ENCODE measurements at places on chromosomes 5 and 9. TPM values are rescaled to one million over a fixed set of nuclear protein-coding genes. Genes with fewer than 3 reads are reported as not detected.

The LCN9 gene
- total RNA-seq = 0.30 TPM

DNA sequence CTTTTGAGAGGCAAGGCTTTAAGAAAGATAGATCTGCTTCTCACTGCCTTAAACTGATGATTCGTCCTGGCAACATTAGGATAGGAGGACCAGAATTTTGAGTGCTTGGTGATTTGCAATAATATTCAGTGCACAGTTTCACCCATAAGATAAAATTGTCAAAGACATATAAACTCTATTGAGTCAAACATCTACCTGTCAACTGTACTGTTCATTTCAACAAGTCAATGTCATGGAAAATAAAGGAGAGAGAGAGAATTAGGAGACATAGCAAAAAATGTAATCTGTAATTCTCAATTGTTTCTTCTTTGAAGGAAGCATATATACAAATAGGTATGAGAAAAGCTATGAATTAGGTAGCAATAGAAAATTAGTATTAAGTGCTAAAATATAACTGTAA is 237.2 kb downstream of the CDH12 start:
- no peak for DNase-seq

- no peak for DNase-seq
Measured at GRCh38 chr9:72912476-72913381, 40.1 kb downstream of the ALDH1A1 start.

The OR1Q1 gene
- total RNA-seq = not detected

The FAM151B gene
- 2.0 TPM for total RNA-seq

DNA sequence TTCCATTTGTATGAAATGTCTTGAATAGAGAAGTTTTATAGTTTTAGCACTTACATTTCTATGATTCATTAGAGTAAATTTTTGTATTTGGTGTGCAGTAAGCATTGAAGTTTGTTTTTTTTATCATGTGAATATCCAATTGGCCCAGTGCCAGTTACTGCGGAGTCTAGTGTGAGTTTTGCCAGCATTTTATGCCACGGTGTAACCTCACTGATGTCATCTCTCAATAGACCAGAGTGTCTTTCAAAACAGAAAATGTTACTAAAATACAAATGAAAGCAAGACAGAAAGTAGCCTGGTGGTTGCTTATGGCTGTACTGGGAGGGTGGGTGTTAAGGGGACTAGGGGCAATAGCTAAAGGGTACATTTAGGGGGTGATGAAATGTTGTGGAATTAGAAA is 62.8 kb downstream of the IPPK start:
- DNase-seq = no peak

The MAMDC2 gene
- total RNA-seq = 0.21 TPM

GRCh38 chr9:23343226-23343625 is 482.8 kb downstream of the ELAVL2 start:
- DNase-seq = no peak

DNA sequence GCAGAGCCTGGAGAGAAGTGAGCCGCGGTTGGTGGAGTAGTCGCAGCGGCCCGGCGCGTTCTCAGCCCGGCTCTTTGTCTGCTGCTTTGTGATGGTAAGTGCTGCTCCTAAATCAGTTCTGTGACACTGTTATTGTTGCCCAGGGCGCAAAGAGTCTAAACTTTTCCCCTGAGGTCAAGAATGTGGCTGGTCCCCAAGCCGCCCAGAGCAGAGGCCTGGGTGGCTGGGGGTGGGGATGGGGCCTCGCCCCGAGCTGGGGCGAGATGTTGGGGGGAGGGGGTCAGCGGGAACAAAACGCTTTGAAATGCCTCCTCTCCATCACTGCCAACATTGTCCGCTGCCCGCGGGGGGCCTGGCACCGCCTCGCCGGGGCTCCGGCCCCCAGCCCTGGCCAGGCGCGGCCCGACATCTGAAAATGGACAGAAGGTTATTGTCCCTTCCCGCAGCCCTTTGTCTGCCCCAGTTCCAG is 11.7 kb upstream of the CERCAM start:
- peak; percentile 75 for DNase-seq

The TEK gene
- 1.0 TPM for total RNA-seq

The FCN2 gene
- total RNA-seq = not detected

The CRHBP gene
- 0.20 TPM for total RNA-seq

GRCh38 chr5:146785065-146785464 is 93.5 kb downstream of the PPP2R2B start:
- no peak for DNase-seq

GRCh38 chr5:29229461-29229860 is 1964.0 kb upstream of the CDH6 start:
- DNase-seq = no peak

GRCh38 chr9:94639061-94639998 is at the start of gene FBP1:
TSS of gene FBP1 (minus strand) at chr9:94639518. CDS start at chr9:94639310, 208 bp downstream.
- peak; percentile 21 for DNase-seq

DNA sequence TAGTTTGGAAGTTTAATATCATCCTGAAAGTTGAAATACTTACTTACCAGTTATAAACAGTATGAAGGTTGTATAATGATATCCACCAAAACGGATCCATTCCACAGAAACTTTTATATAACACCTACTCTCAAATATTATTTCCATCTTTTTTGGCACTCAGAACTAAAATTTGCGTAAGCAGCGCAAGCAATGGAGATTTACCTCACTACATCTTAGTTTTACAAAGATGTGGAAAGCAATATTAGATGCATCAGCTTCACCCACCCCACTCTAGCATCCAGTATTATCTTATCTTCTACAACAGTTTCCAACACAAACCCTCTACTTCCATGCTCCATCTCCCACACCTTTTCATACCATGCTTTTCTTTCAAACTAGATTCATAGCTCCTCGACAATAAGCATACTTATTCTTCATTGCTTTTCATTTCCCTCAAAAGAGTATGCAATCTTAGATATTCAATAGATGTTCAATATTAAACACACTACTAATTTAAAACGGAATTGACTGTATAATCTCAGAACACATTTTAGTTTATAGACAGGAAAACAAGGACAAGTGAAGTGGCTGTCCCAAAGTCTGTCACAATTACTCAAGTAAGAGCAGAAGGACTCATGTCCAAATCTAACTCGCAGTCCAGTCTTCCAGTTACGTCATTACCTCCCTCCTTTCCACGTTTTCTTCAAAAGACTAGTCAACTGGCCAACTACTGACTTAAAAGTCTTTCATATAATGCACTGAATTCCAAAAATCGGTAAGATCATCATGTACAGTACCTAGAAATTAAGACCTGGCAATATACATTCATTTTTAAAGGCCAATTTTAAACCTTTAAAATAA is 2.2 kb downstream of the PPP2CA start:
- DNase-seq = no peak

The VAV2 gene
- total RNA-seq = 47.0 TPM

DNA sequence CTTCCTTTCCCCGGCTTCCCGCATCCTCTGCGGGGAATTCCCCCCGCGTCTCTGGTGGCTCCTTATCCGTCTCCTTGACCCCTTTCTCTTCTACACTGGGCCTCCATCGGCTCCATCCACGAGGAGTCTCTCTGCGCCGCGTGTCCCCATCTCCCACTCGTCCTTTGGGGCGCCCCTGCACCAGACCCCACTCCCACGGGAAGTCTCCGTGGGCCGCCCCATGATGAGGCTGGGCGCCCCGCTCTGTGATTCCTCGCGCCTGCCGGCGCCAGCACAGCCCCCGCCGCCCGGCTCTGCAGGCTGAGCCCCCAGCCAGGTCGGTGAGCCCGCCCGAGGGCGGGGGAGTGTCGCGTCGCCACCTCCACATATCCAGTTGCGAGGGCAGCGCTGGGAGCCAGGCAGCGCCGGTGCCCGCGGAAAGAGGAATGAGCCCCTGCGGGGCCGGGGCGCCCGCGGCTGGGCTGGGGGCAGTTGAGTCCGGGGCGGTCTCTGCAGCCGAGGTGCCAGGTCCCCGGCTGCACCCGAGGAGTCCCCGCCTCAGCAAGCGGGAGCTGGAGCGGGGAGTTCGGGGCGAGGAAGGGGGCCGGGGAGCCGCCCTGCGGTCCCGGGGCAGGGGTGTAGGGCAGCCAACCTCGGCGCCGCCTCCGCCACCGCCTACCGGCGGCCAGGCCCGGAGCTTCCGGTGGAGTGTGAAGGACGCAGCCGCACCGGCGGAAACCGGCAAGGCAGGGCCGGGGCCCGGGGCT is 2.1 kb upstream of the TRAF1 start:
- DNase-seq = peak; percentile 51

DNA sequence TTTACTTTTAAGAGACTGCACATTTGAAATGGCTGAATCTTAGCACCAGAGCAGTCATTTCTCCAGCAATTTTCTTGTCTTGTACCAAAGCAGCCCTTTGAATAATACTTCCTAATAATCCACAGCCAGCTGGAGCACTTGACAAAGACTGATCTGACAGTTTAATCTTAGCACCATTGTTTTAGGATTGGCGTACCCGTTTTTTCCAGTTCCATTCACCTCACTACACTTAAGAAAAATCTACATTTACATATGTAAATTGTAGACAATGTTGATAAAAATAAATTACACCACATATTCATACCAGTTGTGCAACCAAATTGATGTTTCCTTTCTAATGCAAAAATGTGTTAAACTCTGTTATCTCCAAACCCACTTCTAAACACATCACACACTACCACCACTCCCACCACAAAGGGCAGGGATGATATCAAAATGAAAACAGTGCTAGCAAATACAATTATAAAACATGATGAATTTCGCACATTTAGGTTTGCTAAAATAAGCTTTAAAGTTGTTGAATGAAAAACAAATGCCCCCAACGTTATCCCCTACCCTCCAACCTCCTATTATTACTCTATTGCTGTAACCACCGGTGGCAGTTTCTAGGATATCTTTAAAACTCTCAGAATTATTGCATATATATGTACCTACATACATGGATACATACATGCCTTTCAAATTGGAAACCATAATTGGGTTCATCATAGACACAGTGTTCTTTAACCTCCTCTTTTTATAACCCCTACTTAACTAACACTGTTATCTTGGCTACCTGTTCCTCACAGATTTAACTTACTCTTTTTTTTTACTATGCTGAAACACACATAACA is 21.5 kb downstream of the SERINC5 start:
- DNase-seq = no peak
